ENCODE measurements at places on chromosomes 7 and 10.
A peak's percentile ranks its signal among the peaks of the same experiment; 100 is the strongest.

- no peak for DNase-seq
Measured at GRCh38 chr10:62031507-62031906, 130.0 kb downstream of the ARID5B start.

GRCh38 chr10:6406220-6407033 is 173.6 kb downstream of the PRKCQ start:
- DNase-seq = no peak

- no peak for DNase-seq
Measured at GRCh38 chr7:31070991-31071644, 19.0 kb downstream of the ADCYAP1R1 start.

- DNase-seq = no peak
Measured at GRCh38 chr10:131880016-131880590, 20.7 kb upstream of the PPP2R2D start.

DNA sequence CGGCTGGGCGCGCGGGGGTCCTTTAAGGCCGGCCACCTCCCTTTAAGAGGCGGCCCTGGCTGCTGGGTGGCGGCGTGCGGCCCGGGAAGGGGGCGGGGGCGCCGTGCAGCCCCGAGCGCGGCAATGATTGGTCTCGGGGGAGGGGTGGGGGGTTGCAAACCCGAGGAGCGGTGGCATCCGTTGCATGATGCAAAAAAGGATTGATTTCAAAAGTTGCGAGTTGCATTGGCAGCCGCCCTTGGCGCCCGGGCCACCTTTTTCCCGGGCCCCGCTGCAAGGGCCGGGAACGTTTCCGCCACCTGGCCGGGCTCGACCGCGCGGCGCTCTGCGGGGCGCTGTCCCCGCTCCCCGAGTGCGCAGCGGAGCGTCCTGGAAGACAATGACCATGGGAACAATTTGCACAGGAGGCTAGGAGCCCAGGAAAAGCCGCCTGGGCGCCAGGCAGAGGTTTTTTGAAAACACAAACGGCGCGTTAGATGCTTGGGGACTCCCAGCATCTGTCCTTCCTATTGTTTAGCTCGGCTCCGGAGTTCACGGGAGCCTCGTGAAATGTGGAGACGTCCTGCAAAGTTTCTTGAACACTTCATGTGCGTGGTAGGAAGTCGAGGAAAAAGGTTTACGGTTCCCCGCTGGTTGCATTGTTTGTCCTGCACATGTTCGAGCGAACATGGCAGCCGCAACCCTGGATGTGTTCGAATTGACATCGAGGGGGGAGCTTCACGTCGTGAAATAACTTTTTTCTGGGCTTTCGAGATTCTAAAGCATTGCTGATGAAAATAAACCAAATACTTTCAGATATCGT is at the start of gene SEPHS1:
Gene SEPHS1 (minus strand): TSS at position 78 of the 802 bp plus-strand sequence. CDS start 3,343 bp downstream, outside the sequence.
- DNase-seq = peak; percentile 71

DNA sequence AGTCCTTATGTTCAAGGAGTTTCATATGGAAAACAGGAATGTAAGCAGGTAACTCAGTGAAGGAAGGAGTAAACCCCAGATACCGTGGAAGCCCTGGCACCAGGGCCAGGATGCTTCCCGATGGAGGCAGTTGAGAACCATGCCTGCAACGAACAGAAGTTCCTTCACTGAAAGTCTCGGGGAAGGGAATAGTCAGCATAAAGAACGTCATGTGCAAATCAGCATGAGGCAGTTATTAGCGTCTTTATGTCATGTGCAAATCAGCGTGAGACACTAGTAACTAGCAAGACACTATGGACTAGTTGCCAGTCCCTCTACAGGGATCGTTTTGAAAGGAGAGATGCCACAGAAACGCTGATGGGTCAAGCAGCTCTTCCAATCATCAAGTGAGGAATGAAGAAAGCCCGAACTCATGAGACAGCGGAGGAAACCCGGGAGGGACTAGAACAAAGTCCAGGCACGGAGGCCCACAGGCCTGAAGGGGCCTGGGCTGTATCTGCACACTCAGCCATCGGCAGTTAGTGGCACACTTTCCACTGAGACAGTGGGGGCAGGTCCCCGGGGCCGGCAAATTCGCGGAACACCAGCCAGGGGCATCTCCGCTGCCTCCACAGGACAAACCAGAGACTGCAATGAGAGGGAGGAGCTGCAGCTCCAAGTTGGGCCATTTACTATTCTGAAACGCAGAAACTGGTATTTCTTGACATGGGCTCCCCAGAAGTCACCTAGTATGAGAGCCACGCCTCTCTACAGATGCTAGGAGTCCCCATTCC is 109.6 kb downstream of the SFMBT2 start:
- DNase-seq = no peak

GRCh38 chr10:44043646-44044375 is 341.1 kb downstream of the CXCL12 start:
- DNase-seq = no peak

DNA sequence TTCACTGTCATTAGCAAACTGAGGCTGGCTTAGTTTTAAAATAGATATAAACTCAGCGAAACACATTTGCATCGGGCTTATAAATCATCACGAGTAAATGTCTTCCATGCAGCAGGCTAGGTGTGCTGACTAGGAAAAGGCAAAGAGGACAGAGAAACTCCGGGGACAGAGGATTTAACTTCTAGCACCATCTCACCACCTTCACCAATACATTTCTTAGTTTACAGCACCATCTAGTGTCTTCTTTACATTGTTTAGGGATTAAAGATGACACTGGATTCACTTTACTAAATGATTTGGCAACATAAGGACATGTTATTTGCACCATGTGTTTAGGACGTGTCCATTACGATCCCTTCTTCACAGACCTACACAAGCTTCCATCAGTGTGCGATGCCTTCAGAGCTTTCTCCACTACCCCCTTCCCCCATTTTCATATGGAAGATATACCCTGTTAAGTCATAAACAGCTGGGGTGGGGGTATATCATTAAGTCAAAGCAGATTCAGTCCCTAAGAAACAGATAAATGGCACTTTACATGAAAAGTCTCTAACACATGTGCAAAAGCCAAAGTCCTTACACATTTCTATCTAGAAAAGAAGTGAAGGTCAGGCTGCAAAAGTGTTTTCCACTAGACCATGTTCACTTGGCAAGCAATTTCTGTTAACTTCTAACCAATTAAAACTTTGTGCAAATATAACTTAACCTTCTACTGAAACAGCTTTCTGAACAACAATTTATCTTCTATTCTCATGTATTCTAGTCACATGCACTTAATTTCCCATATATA is 103.3 kb downstream of the GRB10 start:
- no peak for DNase-seq
